Stimulated activated CD8-positive, alpha-beta memory T cell treated with anti-CD3 and anti-CD28 coated beads, Interleukin-2, amount 100 ng/mL, for 48 hours (primary cell): ENCODE measurements at places on chromosomes 2 and 18.

GRCh38 chr2:224982910-224983711, 59.2 kb downstream of the DOCK10 start:
- no peak for DNase-seq

- no peak for DNase-seq
These were observed 269.3 kb downstream of the ALPK2 start for GRCh38 chr18:58359620-58360019.

- no peak for DNase-seq
These were observed 8.8 kb downstream of the NOL10 start for GRCh38 chr2:10680957-10681356.

GRCh38 chr18:49042246-49042570, 91.4 kb upstream of the SMAD7 start:
- no peak for DNase-seq

- DNase-seq: no peak
These were observed 77.3 kb downstream of the CLIP4 start for GRCh38 chr2:29192526-29192925.

DNA sequence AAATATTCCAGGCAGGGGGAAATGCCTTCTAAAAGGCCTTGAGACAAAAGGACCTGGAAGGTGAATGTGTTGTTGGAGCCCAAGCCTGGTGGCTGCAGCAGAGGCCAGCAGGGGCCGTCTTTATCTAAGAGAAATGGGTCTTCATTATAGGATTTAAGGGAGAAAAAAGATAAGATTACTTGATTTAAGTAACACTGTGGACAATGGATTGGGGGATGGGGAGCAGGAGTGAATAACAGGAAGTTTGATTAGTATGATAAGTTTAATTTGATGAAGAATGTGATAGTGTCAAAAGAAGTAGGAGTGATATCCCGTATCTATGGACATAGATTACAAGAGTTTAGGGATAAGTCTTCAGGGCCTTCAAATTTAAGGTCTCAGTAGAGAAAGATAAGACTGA, 64.2 kb downstream of the WDR75 start:
- DNase-seq: no peak

DNA sequence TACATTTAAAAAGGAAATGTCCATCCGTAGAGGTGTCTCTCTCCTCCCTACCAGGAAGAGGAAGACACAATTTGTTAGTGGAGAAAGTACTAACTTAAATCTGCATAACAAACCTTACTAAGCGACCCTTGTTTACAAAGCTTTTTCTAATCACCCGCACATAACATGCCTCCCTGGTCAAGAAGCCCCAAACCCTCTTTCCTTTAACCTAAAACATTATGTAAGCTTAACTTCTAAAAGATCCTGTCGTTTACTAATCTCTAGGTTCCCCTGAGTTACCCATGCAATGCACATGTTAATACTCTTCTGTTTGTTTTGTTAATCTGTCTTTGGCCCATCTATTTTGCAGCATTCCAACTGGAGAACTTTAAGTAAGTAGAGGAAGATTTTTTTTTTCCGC, 630.3 kb upstream of the NRXN1 start:
- no peak for DNase-seq

- DNase-seq: no peak
These were observed 269.4 kb upstream of the RAB6C start for GRCh38 chr2:129709956-129710598.

DNA sequence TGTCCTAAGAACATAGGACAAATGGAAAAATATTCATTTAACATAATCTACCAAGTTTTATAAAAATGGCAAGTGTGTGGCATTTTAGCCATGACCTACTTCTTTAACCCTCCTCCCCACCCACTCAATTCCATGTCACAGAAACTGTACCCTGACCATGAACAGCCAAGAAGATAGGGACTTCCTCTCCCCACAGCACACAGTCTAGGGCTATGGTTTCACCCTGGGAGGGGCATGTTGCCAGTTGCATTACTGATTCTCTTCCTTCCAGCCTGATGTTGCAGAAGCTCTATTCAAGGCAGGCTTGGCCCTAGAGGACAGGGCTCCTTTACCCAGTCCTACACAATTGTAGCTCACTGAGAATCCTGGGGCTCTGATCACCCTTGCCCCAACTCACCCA, 153.6 kb upstream of the KLF7 start:
- DNase-seq: no peak

GRCh38 chr2:220075835-220076234, 448.4 kb downstream of the SLC4A3 start:
- no peak for DNase-seq

DNA sequence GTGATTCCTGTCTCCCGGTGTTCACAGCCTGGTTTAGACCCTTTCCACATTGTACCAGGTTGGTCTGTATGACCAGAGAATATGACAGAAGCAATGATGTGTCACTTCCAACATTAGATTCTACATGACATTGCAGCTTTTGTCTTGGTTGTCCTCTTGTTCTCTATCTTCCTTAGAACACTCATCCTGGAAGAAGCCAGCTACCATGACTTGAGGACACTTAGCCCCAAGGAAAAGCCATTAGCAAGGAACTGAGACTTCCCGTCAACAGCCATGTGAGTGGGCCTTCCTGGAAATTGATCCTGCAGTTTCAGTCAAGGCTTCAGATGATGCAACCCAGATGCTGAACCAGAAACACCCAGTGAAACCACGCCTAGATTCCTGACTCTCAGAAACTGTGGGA, 143.3 kb downstream of the MREG start:
- DNase-seq: no peak
